ENCODE measurements at places on chromosomes 4 and X.

DNA sequence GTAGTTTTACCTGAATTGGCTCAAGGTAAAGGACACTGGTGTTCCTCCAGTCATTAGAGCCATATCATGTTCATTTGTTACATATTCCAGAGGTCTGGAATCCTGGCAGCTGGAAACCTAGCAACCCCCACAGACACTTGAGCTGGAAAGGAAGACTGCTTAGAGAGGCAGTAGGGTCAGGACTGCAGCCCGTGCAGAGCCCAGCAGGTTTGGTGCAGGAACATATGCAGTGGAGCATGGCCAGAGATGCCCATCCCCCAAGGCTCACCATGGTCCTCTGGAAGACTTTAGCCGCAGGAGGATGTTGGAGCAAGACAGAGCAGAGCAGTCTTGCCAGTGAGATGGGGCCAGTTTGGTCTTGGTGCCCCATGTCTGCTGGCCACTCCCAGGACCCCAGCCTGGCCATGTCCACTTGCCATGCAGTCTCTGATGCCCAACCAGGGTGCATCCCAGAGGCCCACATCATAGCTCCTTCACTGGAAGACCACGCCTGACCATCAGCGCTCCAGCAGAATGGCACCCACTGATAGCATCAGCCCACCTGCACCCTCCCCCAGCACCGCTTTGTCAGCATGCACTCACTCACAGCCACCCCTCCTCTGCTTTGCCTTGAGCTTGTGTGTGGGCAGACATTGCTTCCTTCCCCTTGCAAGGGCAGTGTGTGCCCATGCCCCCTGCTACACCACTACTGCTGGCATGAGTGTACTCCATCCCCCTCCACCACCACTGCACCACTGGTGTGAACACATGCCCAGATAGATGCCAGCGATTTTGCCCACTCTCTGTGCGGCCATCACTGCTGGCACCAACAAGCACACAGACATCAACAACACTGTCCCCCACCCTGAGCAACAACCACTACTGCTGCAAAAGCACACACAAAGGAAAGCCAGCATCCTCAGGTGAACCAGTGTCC is 190.3 kb upstream of the SPOCK3 start:
- no peak for DNase-seq

GRCh38 chr4:76882630-76883029 is 15.3 kb downstream of the SOWAHB start:
- DNase-seq: no peak

- no peak for DNase-seq
Measured at GRCh38 chr4:16461362-16461761, 235.1 kb upstream of the TAPT1 start.

DNA sequence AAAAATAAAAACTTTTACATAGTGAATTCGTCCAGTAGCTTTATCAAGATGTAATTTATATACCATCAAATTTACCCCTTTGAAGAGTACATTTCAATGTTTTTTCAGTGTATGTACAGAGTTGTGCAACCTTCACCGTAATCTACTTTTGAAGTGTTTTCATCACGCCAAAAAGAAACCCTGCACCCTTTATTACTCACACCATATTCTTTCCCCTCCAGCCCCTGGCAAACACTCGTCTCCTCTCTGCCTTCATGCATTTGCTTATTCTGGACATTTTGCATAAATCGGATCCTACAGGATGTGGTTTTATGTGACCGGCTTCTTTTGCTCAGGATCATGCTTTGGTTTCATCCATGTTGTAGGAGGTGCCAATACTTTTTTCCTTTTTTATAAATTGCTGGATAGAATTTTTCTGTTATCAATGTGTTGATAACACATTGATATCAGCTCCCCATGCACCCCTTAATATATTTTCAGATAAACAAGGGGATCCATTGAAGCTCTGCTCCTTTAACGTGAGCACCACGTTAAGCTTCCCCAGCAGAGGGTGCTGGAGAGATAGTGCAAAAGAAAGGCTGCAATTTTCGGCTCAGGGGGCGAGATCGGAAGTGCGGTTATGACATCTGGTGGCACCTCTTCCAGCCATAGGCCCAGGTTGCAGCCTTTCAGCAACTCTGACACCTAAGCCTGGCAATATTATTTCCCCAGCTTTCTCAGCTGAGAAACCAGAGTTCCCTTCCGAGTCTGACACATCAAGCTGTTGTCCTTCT is 100.1 kb upstream of the VCX3B start:
- peak; percentile 59 for DNase-seq

- DNase-seq: no peak
Measured at GRCh38 chr4:55663145-55663544, 27.0 kb upstream of the NMU start.

DNA sequence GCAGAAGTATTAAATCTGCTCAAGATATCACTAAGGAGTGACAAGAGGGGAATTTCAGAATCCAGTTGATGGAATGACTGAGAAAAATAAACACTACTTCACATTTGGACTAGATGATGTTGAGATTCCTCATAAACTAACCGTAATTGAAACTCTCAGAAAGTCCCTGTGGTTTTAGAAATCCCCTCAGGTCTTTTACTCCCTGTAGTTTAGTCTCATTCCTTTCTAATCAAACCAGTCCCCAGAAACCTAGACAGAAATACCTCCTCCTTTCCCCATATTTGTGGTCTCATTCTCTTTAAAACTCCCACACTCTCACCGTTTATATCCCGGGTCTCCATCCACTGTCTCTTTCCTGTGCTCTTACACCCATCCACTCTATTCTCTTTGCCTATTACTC is 15.0 kb upstream of the TLR1 start:
- no peak for DNase-seq

DNA sequence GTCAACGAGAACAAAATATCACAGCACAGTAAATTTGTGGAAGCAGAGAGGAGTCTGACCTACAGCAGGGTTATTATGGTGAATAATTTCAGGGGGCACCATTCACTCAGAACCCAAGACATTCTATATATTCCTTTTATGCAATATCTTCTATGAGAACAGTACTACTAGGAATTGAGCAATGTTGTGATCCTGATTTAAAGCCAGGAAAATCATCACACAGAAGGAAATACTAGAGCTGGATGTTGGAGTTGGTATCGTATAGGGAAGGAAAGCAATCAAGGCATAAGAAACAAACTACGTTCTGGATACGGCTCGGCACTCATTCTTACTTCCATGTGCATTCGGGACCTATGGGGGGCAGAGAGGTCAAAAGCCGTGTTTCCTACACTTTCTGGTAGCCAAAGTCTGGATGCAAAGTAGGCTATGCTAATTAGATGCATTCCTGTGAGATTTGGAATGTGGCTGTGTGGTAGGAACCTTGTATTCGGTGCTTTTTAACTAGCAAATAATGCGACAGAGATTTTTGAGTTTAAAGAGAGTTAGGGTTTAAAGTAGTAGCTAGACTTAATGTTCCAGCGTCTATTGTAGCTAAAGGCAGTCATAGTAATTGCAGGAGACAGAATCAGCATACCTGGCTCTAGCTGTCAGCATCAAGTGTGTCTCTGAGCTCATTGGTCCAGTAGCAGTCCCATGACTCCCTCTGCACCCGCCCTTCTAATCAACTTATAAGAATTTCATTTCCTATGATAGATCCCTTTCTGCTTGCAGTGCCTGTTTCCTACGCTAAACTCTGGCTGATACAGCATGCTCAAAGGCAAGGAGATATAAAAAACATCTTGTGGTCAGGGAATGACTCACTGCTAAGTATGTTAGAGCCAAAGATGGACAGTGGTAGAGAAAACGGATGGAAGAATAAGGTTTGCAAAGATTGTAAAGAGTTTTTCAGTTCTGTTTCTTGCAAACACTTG is 43.3 kb upstream of the PDGFC start:
- DNase-seq: no peak

DNA sequence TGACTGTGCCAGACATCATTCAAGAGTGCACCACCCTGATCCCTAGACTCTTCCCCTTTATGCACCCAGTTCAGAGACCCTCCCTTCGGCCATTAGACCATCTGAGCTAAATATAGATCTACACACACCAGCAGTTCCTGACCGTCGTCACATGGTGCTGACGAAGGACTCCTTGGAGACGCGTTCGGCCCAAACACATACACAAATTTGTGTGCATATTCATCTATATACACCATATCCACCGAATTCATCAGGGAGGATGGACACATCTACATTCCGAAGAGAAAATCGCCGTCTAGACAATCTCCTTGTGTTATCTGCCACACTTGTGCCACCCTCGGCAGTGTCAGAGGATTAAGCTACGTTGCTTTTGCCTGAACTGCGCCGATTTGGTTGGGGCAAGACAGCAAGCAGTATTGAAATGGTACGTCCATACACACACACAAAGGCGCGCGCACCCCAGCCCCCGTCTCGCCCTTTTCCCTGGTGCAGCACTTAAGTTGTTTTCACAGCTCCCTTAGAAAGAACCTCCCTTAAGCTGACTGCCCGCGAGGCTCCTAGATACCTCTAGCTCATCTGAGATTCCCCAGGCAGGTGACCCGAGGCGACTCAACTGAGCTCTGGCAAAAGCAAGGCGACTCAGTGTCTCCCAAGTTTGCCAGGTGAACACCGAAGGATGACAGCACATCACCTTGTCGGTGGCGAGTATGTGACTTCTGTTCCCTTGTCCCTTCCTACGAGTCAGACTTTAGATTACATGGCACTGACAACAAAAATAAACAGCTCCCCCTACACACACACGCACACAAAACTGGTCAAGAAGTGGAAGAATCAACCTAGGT is 1.0 kb downstream of the RASGEF1B start:
- DNase-seq: peak; percentile 17

GRCh38 chr4:119933606-119934005 is 133.0 kb downstream of the MAD2L1 start:
- DNase-seq: peak; percentile 94

GRCh38 chr4:66633477-66633876 is 911.8 kb downstream of the CENPC start:
- DNase-seq: no peak

DNA sequence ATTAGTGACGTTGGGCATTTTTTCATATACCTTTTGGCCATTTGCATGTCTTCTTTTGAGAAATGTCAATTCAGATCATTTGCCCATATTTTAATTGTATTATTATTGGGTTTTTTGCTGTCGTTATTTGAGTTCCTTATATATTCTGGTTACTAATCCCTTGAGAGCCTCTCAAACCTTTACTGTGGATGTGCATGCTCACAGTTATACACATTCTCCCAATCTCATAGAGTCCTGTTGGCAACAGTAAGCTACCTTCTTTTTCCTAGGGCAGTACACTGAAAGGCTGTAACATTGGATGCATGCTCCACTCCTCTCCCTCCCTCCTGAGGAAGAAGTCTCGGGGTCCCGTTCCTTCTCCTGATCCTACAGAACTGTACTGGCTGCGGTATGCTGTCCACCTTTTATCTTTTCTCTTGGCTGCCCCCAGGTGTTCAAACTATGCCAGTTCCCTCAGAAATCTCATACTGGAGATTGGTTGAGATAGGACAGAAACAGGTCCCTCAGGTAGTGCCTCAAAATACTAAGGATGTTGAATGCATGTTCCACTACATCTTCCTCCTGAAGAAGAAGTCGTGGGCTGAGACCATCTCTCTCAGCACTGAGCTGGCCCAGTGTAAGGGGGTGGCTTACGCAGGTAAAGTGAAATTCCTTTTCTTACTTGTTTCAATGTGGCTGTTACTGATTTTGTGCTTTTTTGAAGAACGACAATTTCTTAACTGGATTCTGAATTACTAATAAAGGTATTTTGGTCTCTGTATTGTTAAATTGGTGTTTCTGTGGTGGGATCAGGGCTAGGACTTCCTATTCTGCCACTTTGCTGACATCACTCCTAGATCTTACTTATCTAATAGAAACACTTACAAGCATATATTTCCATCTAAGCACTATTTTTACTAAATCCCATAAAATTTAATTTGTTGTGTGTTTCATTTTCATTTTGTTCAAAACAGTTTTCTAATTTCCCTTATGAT is 145.4 kb upstream of the HUWE1 start:
- DNase-seq: peak; percentile 16

DNA sequence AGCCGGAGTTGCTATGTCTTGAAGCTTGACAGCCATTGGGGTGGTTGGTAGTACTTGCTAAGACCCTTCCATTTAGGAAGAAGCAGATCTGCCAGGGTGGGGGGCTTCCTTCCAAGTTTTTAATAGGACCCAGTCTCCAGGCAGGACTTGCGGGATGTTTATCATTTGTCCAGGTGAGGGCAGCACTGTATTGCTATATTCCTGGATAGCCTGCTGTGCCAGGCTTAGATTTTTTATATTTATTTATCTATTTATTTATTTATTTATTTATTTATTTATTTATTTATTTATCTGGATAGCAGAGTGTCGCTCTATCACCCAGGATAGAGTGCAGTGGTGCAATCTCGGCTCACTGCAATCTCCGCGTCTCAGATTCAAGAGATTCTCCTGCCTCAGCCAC is 87.4 kb upstream of the CT45A1 start:
- no peak for DNase-seq

DNA sequence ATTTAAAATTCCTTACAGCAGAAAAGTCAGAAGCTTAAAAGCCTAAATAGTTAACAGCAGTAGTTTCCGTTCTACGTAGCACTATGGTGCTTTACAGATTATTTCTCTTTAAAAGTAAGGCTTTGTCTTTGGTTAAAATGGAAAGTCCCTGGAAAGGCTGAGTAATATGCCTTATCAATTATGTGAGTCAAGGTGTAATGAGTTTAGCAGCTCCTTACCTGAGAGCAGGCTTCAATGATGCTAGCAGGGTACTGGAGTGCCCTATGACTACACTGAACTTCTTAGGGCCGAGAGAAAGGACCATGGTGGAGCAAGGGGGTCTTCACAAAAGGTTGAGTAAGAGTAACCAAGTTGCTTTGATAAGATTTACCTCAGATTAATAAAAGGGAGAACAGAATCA is 12.6 kb upstream of the NKX6-1 start:
- DNase-seq: no peak

DNA sequence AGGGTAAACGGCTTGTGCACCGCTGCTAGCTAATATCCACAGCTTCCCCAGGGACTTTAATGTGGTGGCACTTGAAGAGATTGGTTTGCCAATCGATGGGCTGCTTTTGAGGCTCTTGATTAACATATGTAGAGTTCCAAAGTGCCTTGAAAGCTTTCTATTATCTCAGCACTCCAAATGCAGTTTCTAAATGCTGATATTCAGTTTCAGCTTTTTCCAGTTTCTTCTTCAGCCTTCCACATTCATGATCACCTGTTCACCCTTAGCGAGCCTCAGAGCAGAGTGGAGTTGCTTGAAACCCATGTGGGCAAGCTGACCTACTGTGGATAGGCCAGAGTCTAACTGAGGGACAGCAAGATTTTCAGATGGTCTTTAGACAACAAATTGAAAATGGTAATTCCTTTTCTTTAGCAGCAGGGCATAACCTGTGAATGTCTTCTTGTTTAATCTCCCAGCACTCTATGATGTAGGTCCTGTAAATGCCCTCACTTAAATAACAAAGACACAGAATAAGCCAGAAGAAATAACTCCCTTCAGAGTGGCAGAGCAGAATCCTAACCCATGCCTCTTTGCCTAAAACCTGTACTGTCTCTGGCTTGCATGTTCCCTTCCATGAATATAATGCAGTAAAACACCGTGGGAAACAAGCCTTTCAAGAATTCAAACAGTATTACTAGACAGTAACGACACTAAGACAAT is 99.8 kb downstream of the TSPAN5 start:
- no peak for DNase-seq

DNA sequence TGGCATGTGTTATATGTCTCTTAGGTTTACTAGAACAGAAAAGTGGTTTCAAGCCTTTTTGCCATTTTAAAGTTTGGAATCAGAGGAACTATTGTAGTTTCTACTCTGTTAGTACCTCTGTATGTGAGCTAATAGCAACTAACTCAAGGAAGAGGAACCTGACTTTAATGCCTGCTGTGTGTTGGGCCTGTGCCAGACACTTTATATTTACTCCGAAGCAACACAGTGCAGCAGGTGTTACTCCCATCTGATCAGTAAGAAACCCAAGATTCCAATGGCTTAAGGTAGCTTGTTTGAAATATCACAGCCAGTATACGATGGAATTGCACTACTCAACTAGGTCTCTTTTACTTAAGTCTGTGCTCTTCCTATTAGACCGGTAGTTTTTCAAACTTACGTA is 79.2 kb downstream of the USP9X start:
- no peak for DNase-seq
